Thoracic aorta (tissue), 2 donors: ENCODE measurements at places on chromosomes 5 and 9. TPM values are rescaled to one million over a fixed set of nuclear protein-coding genes. Genes with fewer than 3 reads are reported as not detected.

DNA sequence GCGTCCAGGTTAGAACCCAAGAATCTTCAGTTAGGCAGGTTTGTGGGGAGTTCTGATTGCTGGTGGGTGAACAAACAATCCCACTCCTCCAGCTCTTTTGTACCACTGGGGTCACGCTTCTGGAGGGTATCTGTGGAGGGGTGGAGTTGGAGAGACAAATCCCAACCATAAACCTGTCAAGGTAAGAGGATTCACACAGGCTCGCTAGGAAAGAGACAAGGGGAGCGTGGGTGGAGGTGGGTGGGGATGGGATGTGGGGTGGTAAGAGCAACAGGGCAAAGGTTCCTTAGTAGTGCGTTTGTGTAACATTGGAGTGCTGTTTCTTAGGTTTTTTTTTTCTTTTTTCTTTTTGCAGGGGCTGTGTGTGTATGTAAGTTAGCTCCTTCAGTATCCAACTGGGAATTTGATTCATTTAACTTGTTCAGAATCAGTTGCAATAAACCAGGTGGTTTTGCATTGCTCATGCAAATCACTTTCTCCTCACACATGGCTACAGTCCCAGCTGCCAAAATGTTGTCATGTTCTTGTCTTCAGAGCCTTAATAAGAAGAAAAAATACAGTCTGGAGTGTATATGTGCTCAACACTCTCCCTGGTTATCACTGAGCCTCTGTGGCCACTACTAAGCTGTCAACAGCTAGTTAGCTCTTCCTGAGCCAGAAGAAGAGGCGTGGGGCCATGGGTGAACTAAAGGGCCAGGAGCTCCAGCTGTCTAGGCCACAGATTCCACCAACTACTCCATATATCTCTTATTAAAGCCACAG is 164.0 kb upstream of the RAD23B start:
- no peaks in the 10 kb centered on the region for H3K36me3 ChIP-seq
- DNase-seq, result no peak
- H3K4me3 ChIP-seq, result no peak overlapping the region
- no peak overlapping the region for H3K27ac ChIP-seq

FGFR4 gene
- total RNA-seq, result 2.8 TPM

- H3K27ac ChIP-seq, result no peak overlapping the region
- H3K27me3 ChIP-seq, result no peaks in the 10 kb centered on the region
- no peaks in the 10 kb centered on the region for H3K36me3 ChIP-seq
- DNase-seq, result no peak
- no peak overlapping the region for H3K4me3 ChIP-seq
These were observed 141.5 kb upstream of the ERCC6L2 start for GRCh38 chr9:95733741-95734666.

INPP5E gene
- total RNA-seq, result 12.5 TPM

DMRT3 gene
- 0.28 TPM for total RNA-seq

- H3K4me3 ChIP-seq, result no peak overlapping the region
- no peaks in the 10 kb centered on the region for H3K4me1 ChIP-seq
- H3K27me3 ChIP-seq, result no peaks in the 10 kb centered on the region
- DNase-seq, result no peak
These were observed 16.0 kb downstream of the TRMO start for GRCh38 chr9:97906236-97906831.

- DNase-seq, result no peak
- no peaks in the 10 kb centered on the region for H3K36me3 ChIP-seq
- no peak overlapping the region for H3K27ac ChIP-seq
- H3K4me3 ChIP-seq, result no peak overlapping the region
- H3K27me3 ChIP-seq, result no peaks in the 10 kb centered on the region
These were observed 163.5 kb downstream of the CD180 start for GRCh38 chr5:67032921-67033664.

DNA sequence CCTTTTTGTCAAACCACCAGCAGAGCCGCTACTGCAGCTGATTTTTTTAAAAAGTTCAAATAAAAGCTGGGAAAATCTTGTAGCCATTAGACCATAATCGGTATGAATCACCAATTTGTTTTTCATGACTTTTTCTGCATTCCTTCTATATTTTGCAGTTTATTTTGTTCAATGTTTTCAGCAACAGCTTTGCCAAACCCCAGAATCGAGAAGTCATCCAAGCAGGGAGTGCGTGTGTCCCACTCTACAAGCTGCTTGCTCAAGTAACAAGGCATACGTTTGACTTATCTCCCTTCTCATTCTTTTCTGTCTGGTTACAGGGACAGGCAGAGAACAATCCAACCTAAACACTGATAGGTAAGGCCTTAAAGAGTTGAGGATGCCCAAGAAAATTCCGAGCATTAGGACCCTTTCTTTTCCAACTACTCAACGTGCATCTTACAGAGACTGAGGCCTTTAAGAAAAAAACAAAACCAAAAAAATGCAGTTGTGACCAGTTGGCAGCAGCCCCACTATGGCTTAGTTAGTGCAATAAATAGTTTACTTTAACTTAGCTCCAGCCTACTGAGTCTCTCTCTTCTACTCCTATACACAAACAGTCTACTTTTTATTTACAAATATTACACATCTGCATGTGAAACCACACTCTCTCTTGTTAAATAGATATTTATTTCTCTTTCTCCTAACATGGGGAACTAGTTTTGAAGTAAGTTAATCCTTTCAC is 134.7 kb upstream of the SLIT3 start:
- H3K27ac ChIP-seq, result no peak overlapping the region
- no peaks in the 10 kb centered on the region for H3K36me3 ChIP-seq
- no peak for DNase-seq
- no peaks in the 10 kb centered on the region for H3K27me3 ChIP-seq
- no peaks in the 10 kb centered on the region for H3K4me1 ChIP-seq

- no peak overlapping the region for H3K4me3 ChIP-seq
- no peaks in the 10 kb centered on the region for H3K27me3 ChIP-seq
- no peaks in the 10 kb centered on the region for H3K36me3 ChIP-seq
These were observed 32.6 kb upstream of the ANXA1 start for GRCh38 chr9:73118898-73119554.

DNA sequence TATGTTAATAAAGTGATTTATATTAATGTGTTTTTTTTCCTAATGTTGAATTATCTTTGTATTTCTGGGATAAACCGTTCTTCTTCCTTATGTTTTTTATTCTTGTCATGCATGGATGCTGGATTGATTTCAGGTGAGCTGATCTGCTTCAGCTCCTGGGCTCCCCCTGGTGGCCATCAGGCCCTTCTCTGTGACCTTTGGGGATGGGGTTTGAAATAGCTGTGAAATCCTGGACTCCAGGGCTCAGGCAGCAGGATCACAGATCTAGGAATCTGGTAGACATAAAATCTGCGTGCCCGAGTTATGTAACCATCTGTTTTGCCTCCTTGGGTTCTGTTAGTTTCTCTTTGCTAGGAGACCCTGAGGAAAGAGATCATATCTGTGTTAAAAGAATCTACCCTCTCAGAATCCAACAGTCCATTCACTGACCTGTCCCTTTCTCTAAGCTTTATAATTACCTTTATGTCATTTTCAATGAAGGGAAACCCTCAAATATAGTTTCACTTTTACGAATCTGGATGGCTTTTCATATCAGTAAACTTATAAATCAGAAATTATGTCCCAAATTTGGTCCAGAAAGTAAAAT is 12.2 kb upstream of the OR13J1 start:
- no peak overlapping the region for H3K27ac ChIP-seq
- no peaks in the 10 kb centered on the region for H3K36me3 ChIP-seq
- no peak overlapping the region for H3K4me3 ChIP-seq
- no peaks in the 10 kb centered on the region for H3K27me3 ChIP-seq

DNA sequence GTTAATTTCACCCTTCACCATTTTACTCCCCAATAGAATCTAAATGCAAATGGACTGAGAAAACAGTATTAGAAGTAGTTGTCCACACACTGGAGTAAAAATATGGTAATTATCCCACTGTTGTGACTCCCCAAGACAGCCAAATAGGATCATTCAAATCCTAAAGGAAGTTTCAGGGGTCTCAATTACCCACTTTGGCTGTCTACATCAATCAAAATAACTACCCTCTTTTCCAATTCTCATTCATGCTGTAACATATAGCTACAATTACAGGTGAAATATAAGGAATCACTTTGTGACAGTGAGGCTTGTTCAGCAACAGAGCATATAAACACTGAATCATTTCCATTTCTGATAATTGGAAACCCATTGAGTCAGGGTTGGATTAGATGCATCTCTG is 220.1 kb downstream of the TMEM232 start:
- DNase-seq, result no peak
- no peak overlapping the region for H3K4me3 ChIP-seq
- no peaks in the 10 kb centered on the region for H3K36me3 ChIP-seq
- no peaks in the 10 kb centered on the region for H3K27me3 ChIP-seq

GRCh38 chr5:120509053-120509452 is 45.0 kb downstream of the PRR16 start:
- peaks cover 12% of the 10 kb centered on the region for H3K4me1 ChIP-seq
- H3K27me3 ChIP-seq, result no peaks in the 10 kb centered on the region
- H3K36me3 ChIP-seq, result no peaks in the 10 kb centered on the region
- no peak for DNase-seq

- no peak for DNase-seq
- no peaks in the 10 kb centered on the region for H3K36me3 ChIP-seq
- H3K4me3 ChIP-seq, result no peak overlapping the region
- H3K27ac ChIP-seq, result no peak overlapping the region
- no peaks in the 10 kb centered on the region for H3K4me1 ChIP-seq
These were observed 1111.4 kb downstream of the CDH18 start for GRCh38 chr5:18876565-18876964.

DNA sequence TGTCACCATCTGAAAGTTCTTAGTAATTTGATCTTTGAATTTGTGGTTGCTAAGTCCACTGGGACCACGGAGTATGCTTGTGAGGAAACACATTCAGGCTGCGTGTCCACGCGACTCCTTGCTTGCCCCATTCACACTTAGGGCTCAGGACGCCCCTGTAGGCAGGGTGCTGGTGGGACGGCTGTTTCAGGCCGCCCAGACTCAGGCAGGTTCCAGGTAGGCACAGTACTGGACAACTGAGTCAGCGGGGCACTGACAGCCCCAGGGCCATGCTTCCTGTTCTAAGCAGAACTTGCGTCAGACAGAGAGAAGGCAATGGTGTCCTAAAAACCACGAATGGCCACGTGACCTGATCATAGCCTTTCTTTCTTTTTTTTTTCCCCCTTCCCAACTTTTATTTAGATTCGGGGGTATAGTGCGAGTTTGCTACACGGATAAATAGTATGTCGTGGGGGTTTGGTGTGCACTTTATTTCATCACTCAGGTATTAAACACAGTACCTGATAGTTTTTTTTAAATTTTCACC is 7.7 kb upstream of the RASGEF1C start:
- DNase-seq, result no peak
- H3K4me3 ChIP-seq, result no peak overlapping the region
- no peaks in the 10 kb centered on the region for H3K36me3 ChIP-seq
- no peaks in the 10 kb centered on the region for H3K4me1 ChIP-seq
- no peak overlapping the region for H3K27ac ChIP-seq
- no peaks in the 10 kb centered on the region for H3K27me3 ChIP-seq

DNA sequence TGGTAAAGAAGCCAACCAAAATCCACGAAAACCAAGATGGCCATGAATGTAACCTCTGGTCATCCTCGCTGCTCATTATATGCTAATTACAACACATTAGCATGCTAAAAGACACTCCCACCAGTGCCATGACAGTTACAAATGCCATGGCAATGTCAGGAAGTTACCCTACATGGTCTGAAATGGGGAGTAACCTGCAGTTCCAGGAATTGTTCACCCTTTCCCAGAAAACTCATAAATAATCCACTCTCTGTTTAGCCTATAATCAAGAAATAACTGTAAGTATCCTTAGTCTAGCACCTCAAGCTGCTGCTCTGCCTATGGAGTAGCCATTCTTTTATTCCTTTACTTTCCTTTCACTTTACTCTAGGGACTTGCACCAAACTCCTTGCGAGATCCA is 160.6 kb downstream of the EFNA5 start:
- no peak for DNase-seq
- no peaks in the 10 kb centered on the region for H3K36me3 ChIP-seq
- peaks cover 17% of the 10 kb centered on the region for H3K4me1 ChIP-seq
- no peak overlapping the region for H3K4me3 ChIP-seq
- H3K27me3 ChIP-seq, result no peaks in the 10 kb centered on the region

DNA sequence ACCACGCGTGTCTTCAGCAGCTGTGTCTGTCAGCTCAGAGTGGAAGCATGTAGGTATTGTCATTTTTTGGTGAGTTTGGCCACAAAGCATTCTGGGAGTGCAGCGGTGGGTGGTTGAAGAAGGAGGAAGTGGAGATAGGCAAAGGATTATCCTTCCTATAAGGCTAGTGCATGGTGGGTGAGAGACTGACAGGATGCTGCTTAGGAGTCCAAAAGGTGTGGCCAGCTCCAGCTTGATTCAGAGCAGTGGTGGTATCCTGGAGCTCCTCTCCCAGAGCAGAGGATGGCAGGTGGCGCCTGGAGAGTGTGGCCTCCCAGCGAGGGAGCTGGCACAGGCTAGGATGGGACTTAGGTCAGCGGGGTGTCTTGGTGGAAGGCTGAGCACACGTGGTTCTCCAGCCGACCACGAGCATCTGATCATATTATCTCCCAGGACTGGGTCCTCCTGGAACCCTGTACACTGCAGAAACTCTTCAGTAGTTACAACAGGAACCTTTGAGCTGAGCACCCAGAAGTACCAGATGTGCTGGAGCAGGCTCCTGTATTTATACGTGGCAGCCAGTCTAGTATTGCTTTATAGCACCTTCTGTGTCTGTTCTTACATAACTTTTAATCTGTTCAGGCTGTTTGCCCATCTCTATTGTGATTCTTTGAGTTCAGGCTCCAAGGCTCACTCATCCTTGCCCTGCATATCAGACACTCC is 29.6 kb downstream of the MAML1 start:
- no peak overlapping the region for H3K4me3 ChIP-seq
- peak overlapping the region; percentile 79 for H3K27ac ChIP-seq
- H3K4me1 ChIP-seq, result peaks cover 31% of the 10 kb centered on the region
- H3K27me3 ChIP-seq, result no peaks in the 10 kb centered on the region
- no peaks in the 10 kb centered on the region for H3K36me3 ChIP-seq
- DNase-seq, result no peak

DNA sequence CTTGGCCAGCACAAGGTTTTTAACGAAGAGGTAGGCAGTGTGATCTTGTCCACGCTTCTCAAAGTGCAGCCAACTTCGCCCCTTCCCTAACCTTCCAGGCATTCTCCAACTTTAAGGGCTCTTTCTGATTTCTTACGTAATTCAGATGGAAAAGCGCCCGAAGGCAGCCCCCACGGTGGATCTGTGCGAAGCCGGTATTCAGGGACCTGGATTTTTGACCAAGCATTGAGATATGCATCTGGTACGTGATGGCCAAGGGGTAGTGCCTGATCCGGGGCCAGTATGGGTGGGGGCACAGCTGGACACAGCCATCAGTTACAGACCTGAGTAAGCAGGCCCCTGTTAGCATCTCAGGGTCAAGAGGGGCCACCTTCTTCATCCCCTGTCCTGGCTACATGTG is 80.0 kb downstream of the AMBP start:
- no peaks in the 10 kb centered on the region for H3K36me3 ChIP-seq
- peaks cover 15% of the 10 kb centered on the region for H3K4me1 ChIP-seq
- no peak for DNase-seq
- no peaks in the 10 kb centered on the region for H3K27me3 ChIP-seq

CA9 gene
- not detected for total RNA-seq

MPDZ gene
- total RNA-seq, result 81.2 TPM
